ENCODE measurements at places on chromosomes 3 and 15.

- DNase-seq: no peak
Measured at GRCh38 chr3:48747706-48748105, 30.7 kb upstream of the IP6K2 start.

- no peak for DNase-seq
Measured at GRCh38 chr15:89383365-89384175, 48.9 kb upstream of the POLG start.

- DNase-seq: no peak
Measured at GRCh38 chr3:147915057-147915456, 505.9 kb downstream of the ZIC1 start.

DNA sequence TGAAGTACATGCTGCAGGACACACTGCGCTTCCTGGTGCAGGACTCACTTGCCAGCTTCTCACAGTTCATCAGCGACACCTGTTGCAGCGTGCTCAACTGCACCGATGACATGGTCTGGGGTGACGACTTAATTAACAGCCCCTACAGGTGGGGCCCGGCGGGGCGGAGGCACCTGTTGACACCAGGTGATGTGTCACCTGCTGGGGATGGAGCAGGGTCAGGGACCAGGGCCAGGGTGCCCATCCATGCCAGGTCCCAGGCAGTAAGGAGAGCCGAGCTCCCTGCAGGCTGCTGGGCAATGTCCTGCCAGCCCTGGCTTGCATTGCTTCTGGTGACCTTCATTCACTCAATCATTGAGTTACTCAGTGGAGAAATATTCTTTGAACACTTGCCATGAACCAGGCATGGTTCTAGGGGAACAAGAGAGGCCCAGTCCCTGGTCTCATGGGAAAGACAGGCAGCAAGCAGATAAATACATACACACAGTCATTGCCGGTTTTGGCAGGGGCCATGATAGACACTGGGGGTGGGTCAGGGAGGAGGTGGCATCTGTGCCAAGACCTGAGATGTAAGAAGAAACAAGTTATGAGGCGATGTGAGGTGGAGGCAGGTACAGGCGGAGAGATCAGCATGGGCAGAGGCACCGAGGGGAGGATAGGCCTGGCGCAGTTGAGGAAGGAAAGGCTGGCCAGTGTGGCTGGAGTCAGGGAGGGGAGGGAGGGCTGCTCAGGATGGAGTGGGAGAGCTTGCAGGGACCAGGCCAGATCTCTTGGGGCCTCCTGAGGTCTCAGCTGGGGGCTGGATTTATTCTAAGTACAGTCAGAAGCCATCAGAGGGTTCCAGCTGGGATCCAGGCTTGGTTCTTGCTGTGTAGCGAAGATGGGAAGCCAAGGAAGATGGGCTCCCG lies 30.8 kb downstream of the DNAH1 start:
- no peak for DNase-seq

DNA sequence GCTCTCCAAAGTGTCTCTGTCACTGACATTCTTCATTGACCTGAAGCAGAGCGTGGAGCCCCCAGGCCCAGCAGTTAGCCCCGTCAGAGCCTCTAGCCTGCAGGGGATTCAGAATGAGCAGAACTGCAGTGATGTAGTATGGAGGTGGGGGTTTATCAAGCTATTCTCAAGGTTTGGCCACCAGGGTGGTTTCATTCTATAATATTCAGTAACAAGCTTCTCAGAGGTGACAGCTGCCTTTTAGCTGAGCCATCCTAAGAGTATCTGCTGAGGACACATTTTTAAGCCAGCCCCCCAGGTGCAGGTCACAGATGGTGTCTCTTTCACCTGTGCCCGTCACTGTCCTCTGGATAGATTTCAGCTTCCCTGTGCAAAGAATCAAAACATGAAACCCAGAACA lies 31.9 kb downstream of the CMTM7 start:
- DNase-seq: no peak

DNA sequence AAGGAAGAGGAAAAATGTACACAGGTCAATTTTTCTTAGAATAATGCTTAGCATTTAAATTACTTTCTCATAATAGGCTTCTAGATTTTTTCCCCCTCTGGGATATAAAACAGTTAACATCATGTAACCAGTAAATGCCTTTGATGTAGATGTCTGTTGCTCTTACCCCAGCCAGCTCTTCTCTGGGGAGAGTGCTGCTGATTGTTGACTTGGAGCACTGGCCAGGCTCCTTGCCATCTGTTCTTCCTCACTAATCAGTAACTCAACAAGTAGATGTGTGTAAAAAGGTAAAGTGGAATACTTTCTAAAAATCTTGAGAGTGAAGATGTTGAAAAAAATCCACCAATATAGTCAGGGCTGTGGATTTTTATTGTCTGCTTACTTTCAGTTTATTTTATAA lies 42.2 kb downstream of the RIOX2 start:
- no peak for DNase-seq

- DNase-seq: peak; percentile 69
Measured at GRCh38 chr3:83934192-83935021, 1024.4 kb upstream of the CADM2 start.

DNA sequence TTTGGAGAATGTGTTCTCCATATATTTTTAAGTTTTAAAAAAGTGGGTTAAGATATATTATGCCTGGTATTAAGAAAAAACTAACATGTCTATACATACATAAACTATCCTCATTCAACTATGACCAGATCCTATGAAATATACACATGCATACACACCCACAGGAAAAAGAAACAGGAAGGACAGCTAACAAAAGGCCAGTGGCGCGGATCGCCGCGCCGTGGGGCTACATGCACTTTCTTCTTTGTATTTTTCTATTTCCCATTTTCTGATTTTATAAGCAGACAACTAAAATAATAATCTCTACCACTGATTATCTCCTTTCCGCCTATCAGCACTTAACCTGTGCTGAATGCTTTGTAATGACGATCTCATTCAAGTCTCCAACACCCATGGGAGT lies 160.1 kb downstream of the OR4M2 start:
- no peak for DNase-seq

GRCh38 chr15:29344474-29344873 lies 74.9 kb upstream of the NSMCE3 start:
- no peak for DNase-seq

DNA sequence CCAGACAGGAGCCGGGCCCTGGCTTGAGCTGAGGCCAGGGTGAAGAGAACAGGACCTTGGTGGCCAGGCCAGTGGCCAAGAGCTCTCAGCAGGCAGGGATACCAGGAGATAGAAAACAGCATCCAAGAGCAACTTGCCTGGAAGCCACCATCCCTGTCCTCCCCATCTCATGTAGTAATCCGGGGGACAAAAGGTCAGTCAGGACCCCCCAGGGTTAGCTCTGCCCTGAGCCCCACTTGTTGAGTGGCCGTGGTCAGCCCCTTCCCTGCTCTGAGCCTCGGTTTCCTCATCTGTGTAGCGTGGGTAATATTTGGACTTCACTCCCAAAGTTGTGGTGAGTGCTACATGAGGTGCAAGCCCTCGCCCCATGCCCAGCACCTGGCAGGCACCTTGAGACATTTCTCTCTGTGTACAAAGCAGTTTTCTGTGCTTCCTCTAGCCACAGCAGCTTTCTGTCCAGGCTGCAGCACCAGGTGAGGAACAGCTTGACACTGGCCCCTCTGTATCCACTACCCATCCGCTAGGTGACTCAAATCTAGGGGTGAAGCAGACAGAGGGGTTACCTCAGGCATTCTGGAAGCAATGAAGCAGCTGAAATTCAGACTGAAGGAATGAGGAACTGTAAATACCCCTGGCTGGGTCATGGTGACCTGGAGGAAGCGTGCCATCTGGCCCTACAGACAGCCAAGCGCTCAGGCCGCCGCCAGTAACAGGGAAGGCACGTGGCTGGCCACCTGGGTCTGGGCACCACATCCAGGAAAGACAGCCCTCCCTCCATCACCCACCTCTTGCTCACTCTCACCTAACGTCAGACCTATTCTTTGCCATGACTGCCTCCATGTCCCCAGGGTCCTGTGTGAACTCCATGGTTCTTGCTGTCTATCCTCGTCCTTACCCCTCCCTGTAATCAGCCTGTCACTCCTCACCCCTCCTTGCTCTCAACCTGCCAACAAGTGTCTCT lies 6.7 kb downstream of the CISH start:
- DNase-seq: no peak

- DNase-seq: no peak
Measured at GRCh38 chr3:2823031-2823430, 287.1 kb downstream of the IL5RA start.

DNA sequence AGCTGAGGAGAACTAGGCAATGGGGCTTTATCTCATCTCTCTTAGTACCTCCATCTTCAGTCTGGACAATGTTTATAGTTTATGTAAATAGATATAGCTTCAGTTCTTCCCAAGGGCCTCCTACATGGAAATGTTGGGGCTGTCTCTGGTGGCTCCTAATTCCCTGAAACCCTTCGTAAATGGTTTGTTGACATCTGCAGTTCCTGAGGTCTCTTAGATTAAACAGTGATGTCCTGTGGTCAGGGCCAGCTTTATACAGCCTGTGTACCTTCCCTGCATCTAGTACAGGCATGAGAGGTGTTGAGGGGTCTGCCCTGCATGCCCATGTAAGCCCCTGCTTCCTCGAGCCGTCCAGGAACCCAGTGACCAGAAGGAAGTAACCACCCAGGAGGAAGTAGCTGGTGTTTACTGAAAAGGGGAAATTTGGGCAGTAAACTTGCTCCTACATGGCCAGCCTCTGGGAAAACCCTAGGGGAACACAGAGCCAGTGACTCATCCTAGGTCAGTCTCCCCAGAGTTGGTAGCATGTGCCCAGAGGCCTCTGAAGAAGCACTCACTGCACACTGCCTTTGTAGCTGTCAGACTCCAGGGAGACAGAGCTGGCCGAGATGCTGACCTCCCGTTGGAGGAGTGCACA lies 4.7 kb upstream of the TBC1D2B start:
- DNase-seq: no peak

- peak; percentile 21 for DNase-seq
Measured at GRCh38 chr3:50675179-50676030, 678 bp downstream of the DOCK3 start.

DNA sequence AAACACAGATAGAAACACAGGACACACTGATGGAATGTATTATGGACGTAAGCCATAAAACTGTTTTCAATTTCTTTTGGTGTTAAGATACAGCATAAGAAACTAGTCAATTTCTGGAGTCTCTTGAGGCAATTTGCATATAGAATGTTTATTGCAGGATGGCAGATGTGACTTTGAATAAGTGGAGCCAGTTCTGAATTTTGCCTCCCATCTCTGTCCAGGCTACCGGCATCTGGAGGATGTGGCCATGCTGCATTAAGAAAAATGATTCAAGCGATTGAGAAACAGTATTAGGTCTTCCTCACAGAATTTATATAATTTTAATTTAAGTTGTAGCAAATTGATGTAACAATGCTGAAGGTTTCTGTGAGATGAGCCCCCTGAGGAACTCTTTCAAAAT lies 81.5 kb downstream of the CHST2 start:
- DNase-seq: no peak

GRCh38 chr15:98003996-98004395 lies 43.5 kb downstream of the ARRDC4 start:
- no peak for DNase-seq

DNA sequence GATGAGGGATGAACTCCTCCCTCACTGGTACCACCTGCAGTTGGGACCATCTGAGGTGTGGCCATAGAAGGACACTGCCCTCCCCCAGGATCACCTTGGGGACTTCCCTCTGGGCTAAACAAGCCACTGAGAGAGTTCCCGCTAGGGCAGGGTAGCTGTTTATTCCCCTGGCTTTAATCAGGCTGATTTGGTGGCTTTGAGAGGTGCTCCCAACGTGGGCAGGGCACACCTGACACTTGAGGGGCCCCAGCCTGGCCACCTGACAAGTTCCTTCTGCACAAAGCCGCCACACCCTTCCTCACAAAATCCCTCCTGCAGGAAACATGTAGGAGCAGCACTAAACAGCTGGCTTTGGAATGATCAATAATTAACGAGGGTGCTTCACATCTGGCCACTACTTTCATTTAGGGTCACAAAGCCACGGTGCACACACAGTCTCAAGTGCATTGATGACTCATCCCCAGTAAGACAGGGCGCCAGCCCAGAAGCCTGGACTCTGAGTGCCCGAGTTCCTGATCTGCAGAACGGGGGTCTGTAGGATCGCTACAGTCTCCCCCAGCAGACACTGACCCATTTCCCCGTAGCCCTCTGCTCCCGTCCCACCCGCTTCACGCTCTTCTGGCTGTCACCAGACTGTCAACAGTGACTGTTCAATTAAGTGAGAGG lies 75.1 kb downstream of the ATP10A start:
- no peak for DNase-seq

GRCh38 chr15:58574631-58575030 lies 142.8 kb downstream of the LIPC start:
- DNase-seq: no peak

- no peak for DNase-seq
Measured at GRCh38 chr3:16075647-16076046, 98.8 kb upstream of the GALNT15 start.

GRCh38 chr3:167913219-167913835 lies 177.8 kb downstream of the SERPINI1 start:
- DNase-seq: no peak

DNA sequence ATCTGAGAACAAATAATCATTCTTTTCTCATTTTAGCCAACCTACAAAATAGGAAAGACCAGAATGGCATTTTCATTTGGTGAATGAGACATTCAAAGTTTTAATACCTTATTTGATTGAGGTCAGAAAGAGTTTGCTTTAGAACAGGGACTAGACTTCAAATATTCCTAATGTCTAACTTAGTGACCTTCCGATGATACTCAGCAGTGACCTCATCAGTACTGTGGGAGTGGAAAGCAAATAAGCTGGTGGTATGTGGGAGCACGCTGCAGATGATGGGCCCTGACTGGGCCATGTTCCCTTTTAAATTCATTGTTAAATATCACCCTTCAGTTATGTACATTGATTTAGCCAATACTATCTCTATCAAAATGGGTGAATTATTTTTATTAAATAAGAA lies 223.3 kb downstream of the P3H2 start:
- DNase-seq: no peak
